ENCODE measurements at places on chromosomes 6 and 20.
A peak's percentile ranks its signal among the peaks of the same experiment; 100 is the strongest.

GRCh38 chr20:5191829-5192569 lies 65.2 kb downstream of the CDS2 start:
- peak; percentile 63 for DNase-seq

DNA sequence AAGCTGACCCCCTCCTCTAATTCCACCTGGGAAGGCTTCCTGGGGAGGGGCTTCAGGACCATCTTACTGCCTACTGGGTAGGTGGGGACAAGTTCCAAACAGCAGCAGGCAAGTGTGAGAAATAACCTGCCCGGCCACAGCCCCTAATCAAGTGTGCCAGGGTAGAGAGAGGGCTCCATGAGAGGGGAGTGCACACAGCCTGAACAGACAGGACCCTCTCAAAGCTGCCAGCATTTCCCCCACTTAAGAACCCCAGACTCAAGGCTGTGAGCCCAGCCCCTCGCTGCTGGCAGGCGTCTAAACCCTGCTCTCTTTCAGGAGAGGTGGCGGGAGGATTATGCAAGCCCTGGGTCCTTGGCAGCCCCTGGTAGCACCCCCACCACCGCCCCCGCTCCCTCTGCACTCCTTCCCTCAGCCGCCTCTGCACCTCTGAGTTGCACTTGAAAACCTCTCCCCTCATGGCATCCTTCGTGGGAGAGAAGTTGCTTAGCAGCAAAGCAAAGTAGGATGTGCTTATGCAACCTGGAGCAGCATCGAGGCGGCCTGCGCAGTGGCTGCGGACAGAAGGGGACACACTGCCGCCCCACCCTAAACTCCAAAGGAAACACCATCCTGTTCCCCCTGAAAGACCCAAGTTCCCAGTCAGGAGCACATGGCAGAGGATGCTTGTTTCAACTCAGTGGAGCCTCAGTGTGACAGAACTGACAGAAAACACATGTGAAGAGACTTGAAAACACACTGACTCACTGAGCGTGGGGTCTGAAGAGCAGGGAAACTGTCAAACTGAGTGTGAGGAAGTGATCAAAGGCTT lies 10.5 kb downstream of the DDRGK1 start:
- no peak for DNase-seq

DNA sequence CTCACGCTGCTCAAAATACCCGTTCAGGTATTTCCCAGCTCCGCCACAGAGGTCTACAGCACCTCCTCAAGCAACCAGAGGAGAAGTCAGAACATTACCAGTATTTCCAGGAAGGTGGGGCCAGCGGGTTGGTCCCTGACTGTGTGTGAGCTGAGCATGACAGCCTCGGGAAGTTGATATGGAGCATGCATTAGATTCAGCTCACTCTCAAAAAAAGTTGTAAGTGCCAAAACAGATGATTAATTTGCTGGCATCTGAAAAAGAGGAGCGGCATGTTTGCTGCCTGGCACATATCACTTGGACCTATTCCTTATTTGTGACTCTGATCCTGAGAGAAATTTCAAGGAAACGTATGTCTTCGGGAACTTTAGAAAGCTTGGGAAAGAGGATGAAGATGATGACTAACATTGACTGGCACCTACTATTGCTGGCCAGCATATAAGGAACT lies 32.3 kb downstream of the ELOVL2 start:
- DNase-seq, result no peak

- no peak for DNase-seq
These were observed 156.5 kb downstream of the BTBD3 start for GRCh38 chr20:12074111-12074655.

- no peak for DNase-seq
These were observed at the start of gene HTR1E for GRCh38 chr6:86937219-86938079. Gene HTR1E, plus strand, starts transcription at chr6:86937528. Its CDS starts 77,807 bp downstream, at chr6:87015335.

GRCh38 chr20:2156666-2157624 lies 55.3 kb downstream of the STK35 start:
- no peak for DNase-seq

- no peak for DNase-seq
These were observed 136.4 kb upstream of the RREB1 start for GRCh38 chr6:6971369-6971768.

DNA sequence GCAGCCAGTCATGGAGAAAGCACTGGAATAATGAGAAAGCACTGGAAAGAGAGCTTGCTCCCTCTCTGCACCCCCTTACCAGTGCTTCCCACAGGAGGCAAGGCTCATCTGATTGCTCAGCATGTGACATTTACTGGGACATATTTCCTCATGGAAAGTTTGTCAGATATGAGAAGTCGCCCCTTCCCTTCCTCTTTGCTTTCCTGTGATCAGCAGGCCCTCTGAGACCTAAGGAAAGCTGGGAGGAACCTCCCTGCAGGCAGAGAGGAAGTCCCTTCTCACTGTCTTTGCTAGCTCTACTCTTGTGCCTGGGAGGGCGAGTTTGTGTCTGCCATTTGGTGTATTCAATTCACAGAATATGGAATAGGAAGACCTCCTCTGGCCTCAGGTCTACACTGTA lies 283.8 kb downstream of the ALDH8A1 start:
- DNase-seq, result no peak

DNA sequence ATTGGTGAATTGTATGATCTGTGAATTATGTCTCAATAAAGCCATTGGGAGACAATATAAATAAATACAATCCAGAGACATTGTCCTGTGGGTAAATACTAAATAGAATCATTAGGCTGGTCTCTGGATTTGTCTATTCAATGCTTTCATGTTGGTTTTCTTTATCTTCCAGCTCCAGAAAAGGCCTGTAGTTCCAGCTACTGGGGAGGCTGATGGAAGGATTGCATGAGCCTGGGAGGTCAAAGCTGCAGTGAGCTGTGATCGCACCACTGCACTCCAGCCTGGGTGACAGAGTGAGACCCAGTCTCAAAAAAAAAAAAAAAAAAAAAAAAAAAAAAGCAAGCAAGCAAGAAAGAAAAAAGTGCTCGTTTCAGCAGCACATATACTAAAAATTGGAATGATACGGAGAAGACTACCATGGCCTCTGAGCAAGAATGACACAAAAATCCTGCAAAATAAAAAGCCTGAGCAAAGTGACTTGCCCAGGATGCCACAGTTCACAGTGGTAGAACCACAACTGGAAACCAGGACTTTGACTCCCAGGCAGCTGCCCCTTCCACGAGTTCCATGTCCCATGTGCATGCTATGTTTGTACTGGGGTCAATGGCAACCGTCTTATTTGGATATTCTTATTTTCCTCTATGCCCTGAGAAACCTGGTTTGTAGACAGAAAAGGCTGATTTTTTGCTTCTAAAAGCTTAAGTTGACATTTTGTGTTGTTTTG lies 33.6 kb upstream of the GMPR start:
- DNase-seq, result no peak

GRCh38 chr6:54900666-54901065 lies 54.1 kb downstream of the FAM83B start:
- no peak for DNase-seq

DNA sequence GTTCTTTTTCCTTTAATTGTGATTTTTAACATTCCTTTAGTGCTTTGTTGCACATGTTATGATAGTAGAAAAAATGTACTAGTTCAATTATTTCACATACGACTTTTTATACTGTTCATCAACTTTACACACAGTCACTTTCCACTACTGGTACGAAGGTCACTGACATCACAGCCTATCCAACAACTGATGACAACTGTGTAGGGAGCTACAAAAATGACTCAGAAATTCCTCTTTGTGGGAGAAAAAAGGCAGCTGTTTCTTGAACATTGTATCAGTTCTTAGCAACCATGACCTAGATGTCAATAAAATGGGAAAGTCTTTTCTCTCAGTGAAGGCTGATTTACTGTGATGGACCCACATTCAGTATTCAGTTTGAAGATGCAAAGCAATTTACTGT lies 7.0 kb upstream of the ID4 start:
- DNase-seq, result no peak

DNA sequence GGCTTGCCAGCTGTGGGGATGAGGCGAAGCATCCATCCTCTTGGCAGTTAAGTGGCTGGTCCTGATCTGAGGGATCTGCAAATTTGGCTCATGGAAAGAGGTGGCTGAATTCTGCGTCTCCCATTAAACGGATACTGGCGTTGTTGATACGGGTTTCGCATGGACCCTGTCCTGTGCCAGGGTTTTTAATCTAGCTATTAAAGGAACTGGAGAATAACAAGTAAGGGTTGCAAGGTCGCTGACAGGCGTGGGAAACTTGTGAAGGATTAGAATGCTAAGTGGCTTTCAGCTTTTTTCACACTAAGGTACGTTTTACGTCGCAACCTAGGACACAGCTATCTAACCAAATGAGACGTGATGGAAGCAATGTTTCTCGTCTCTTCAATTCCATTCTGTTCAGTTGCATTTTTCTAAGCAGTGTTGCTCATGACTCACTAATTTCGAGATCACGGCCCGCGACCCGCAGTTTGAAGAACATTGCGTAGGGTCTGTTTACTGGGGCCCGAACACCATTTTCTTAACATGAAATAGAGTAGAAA lies 852 bp downstream of the GMNN start:
- no peak for DNase-seq

GRCh38 chr6:148736774-148737412 lies 9.9 kb upstream of the UST start:
- DNase-seq, result no peak

DNA sequence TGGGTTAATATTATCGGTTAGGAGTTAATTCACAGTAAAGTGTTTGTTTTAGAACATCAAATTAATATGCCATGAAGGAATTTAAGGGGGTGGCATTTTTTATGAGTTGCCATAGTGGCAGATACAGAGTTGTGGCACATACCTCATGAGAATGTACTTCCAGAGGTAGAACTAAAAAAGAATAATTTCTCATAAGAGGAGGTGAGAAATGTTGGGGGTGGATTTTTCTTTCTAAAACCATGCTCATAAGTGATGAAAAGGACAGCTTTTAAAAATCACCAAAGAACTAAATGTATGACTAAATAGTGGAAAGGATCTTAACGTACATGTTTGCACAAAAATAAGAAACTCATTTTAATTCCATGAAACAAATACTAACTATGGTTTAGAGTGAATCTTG lies 58.7 kb downstream of the SHLD1 start:
- no peak for DNase-seq

DNA sequence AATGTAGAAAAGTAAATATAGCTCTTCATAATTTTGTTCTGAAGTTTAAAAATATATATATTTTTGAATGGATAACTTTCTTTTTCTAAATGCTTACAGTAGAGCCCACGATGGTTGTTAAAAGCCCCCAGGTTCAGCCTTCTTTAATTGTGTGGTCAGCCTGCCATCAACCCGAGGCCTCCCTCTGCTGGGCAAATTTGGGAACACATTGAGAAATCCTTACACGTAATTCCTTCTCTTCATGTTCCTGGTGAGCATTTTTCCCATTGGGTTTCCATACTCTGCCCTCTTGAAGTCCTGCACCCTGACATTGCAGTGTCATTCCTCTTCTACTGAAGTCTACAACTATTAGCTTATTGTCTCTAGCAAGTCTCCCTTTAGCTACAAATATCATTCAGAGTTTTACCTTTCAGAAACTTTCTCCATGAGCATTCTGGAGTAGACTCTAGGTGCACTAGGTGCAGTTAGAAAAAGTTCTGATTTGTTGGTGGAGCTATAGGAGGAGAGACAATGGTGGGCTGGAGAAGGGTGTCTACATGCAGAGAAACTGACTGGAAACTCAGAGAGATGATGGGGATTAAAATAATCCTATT lies 40.6 kb downstream of the TRIM38 start:
- DNase-seq, result peak; percentile 2

GRCh38 chr20:61890210-61890609 lies 175.5 kb downstream of the TAF4 start:
- DNase-seq, result no peak

DNA sequence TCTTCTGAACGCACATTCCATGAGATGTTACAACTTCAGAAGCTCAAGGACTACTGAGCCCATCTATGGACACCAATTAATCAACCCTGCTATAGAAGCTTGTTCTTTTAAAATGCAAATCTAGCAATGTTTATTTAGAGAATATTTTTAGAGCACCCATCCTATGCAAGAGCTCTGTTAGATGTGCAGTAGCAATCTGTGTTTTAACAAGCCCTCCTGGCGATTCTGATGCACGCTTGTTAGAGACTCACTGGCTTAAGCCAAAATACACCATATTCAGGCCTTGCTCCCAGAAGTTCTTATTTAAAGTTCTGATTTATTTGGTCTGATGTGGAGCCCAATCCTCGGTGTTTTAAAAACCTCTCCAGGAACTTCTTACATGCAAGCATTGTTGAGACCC lies 21.1 kb upstream of the ARG1 start:
- no peak for DNase-seq

DNA sequence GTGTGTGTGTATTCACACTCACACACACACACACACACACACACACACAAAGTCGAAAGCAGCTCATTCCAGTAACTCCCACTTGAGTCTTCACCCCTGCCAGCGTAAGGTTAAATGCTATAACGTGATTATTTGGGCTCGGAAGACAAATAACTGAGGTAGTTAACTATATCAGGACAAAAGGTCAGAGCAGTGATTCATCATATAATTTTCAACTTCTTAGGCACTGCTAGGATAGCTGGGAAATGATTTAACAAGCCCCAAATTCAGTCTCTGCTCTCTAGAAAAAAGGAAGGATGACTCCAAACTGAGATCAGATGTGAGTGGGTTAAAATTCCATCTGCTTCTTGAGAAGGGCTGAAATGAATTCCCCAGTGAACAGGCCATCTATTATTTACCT lies 30.7 kb downstream of the HDGFL1 start:
- DNase-seq, result no peak

DNA sequence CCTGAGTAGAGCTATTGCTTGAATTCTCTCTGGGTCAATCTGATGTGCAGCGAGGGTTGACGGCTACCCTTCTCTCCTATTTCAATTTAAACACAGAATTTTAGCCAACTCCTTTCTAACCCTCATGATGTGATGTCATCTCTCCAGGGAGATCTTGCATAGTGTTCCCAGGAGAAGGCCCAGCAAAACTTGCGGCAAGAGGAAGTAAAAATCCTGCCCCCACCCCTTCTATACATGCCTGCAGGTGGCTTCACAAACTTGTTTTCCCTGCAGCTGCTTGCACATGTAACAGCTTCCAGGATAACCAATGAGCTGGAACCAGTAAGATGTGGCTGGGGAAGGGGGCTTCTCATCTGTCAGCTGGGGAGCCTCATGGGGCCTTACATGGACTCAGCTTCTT lies 169.3 kb upstream of the CDH4 start:
- no peak for DNase-seq

- DNase-seq, result no peak
These were observed 8.3 kb upstream of the AVP start for GRCh38 chr20:3092611-3093379.
